ENCODE measurements at places on chromosomes 6 and 20.

DNA sequence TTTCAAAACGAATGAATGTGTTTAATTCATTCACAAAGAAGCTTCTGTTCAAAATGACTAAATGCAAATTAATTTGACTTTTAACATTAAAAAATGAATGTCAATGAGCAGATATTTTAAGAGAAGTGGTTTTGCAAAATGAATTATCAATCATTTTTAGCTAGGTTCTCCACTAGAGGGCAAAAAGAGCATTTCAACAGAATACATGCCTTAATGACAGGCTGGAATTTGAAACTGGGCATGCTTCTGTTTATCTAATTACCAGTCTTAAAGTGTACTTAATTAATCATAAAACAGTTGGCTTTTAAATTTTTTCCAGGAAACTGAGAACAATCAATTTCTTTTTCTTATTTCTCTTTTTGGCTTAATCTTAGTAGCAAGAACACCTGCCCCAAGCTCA, 63.8 kb upstream of the TINAG start:
- DNase-seq = no peak

GRCh38 chr6:37493661-37493995, 6.1 kb downstream of the CCDC167 start:
- no peak for DNase-seq

GRCh38 chr20:61733216-61733615, 332.5 kb downstream of the TAF4 start:
- DNase-seq = no peak

GRCh38 chr6:18306977-18307376, 42.6 kb upstream of the DEK start:
- DNase-seq = no peak

DNA sequence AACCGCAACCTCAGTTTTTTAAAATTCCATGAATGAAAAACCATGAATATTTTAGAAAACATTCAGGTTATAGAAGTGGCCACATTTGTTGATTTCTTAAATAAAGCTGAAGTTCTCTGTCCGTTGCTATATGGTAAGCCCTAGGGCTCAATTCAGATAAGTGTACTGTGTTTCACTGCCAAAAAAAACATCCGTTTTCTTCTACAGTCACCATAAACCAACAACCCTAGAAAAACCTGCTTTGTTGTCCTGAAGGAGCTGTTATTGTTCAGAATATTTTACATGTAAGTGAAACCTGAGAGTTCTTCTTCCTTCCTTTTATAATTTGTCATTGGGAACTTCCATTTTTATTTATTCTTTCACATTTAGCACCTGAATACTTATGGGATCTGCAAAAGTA, 274.1 kb downstream of the TFAP2A start:
- DNase-seq = no peak

DNA sequence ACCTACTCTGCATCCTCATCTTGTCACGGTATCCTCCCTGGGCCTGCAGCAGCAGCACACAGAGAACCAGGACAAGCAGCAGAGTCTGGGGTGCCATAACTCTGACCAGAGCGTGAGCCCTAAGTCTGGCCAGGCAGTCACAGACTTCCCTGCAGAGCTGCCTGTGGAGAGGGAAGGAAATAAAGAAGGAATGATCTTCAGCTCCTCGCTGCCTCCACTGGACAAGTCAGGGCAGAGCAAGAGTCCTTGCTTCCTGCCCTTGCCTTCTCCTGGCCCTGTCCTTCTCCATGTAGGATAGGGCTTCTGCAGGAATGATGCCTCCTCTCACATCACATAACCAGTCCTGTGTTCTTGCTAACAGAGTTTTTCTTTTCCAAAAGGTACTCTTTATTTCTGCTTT, 15.9 kb upstream of the WFDC11 start:
- DNase-seq = no peak

DNA sequence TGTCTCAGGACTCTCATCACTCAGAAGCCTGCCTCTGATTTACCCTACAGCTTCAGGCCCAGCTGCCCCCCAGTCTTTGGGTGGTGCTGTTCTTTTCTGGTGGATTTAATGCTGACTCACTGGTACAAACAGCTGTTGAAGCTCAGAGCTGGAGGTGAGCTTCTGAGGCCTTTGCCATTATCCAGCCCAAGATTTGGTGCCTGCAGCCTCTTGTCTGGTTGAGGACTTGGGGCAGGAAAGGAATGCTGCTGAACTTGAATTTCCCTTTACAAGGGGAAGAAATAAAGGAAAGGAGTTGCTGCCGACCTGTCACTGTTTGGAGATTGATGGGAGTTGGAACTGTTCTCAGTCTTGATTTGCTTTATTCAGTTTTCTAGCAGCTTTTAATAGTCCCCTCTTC, 19.8 kb downstream of the ABCF1 start:
- DNase-seq = no peak

DNA sequence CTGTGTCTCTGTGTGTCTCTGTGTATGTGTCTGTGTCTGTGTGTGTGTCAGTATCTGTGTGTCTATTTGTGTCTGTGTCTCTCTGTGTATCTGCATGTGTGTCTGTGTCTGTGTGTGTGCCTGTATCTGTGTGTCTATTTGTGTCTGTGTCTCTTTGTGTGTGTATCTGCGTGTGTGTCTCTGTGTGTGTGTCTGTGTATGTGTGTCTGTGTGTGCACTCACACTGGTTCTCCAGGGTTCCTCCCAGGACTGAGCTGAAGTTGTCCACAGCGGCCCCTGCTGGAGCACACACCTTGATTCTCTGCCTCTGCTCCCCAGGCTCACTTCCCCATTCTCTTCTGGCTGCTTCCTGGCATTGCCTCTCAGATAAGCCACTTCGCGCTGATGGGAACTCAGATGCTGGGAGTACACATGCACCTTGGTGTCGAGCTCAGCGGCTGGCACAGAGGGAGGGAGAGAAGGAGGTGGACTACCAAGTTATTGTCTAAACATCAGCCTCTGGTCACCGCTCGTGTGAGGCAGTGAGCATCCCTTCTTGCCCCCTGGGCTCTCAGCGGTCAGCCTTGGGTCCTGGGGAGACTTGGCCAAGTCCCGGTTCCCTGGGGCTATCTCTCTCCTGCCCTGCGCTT, 104.9 kb upstream of the NXT1 start:
- no peak for DNase-seq

- no peak for DNase-seq
Measured at GRCh38 chr20:49230021-49230420, 10.8 kb downstream of the DDX27 start.

DNA sequence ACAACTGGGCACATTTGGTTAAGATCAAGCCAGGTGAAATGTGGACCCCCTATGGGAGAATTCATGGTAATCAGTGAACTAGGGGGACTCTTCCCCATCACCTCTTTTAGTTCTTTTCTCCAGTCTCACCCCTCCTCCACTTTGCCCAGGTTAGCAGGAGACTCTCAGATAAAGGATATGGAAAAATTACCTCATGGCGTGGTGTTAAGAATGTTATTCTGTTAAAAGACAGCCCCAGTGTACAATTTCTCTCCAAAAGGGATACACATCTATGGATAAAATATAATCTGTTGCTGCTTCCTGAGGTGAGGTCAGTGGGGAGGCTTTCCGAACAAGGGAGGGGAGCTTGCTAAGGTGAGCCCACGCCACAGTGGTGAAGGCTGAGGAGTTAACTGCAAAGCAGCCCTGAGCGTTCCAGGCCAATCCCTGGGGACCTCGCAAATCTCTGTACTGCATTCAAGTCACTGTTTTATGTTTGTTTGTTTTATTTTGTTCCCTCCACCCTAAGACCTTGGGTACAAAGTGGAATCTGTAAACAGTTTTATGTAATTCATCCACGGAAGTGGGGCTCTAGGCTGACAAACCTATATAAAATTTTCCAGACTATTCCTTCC, 52.0 kb downstream of the ADGRF1 start:
- no peak for DNase-seq

- no peak for DNase-seq
Measured at GRCh38 chr20:25073544-25073943, 8.4 kb downstream of the VSX1 start.

DNA sequence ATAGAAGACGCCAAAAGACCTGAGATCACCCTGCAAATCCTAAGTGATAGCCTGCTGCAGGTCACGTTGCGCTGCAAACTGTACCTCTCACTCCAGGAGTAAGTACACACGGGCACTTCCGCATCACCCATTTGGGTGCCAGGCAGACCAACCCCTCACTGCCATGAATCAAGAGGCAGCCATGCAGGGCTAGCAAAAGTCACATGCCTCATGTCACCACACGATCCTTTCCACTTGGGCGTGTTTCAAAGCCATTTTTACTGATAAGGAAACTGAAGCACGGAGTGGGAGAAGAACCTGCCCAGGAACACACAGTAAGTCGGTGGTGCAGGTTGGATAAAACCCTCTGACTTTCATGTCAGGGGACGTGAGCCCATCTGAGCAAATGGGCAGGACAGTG, 37.0 kb downstream of the BPIFB1 start:
- DNase-seq = no peak

- no peak for DNase-seq
Measured at GRCh38 chr20:43923322-43923721, 8.7 kb downstream of the TOX2 start.

DNA sequence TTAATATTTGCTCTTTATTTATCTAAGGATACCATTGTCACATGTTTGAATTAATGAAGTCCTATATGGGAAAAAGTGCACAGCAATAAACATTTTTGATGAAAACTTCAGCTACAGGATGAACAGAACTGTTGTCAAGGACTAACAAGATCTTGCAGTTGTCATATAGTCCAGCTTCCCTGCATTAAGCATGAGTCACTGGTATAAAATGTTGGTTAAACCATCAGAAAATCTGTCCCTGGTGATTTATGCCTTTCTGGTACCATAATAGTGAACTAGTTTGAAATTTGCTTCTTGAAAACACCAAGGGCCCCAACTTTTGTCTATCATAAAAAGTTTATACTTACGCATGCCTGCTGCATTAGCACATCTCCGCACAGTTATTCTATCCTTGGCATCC, 60.4 kb upstream of the RSPO3 start:
- DNase-seq = no peak

GRCh38 chr6:162222521-162222920, 505.0 kb downstream of the PRKN start:
- DNase-seq = no peak

DNA sequence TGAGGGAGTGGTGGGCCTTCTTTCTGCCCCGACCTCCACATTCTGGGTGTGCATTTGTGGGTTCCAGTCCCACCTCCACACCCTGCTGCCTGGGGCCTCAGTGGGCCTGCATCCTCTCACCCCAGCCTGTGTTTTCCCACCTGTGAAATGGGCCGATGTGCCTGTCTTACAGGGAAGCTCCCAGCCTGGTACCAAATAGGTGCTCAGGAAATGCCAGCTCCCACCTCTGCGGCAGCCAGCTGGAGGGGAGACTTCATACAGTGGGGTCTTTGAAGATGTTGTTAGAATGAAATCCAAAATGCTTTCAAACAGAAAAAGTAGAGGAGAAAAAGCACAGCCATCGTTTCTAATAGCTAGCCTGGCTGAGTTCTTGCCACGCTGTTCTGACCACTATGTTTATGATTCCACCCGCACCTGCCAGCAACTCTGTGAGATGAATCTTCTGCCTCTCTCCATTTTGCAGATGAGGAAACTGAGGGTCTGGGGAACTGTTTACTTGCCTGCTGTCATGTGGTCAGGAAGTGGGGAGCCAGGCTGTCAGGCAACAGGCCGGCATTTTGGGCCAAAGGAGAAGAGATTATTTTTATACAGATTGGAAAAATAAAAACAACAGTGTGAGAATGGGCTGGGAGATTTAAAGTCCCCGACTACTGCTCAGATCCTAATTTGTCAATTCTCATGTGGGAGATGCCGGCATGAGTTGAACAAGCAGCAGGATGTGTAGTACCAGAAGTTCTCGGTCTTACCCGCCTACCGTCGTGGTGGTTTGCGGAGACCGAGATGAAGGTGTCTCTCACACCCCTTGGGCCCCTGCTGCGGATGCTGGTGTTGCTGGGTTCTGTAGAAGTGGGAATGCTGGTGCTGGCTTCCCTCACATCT, 4.6 kb downstream of the TMEM181 start:
- DNase-seq = no peak

DNA sequence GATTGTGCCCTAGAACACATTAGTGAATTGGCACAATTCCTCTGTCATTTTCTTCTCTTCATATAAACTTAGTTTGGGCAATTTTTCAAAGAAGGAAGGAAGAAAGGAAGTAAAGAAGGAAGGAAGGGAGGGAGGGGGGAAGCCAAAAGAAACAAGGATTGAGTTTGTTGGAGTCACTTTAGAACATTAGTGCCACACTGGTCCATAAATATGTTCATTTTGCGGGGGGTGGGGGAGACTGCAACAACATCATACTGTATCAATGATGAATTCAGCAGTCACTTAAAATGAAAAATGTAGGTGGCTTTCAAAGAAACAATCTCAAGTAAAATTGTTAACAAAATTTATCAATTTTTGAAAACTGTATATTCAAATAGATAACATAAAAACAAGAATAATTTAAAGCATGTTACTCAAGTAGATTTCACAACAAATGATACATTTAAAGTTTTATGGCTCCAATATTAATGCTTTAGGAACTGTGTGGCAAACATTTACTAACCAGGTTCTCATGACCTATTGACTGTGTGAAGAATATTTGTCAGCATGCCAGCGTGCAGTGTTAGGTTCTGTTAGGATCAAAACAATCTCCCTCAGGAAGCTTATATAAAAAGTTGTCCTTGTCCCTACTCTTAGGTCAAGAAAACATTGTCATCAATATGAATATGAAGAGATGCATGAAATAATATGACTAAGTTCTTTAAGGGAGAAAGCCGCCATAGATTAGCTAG, 208.1 kb upstream of the AGPAT4 start:
- no peak for DNase-seq

DNA sequence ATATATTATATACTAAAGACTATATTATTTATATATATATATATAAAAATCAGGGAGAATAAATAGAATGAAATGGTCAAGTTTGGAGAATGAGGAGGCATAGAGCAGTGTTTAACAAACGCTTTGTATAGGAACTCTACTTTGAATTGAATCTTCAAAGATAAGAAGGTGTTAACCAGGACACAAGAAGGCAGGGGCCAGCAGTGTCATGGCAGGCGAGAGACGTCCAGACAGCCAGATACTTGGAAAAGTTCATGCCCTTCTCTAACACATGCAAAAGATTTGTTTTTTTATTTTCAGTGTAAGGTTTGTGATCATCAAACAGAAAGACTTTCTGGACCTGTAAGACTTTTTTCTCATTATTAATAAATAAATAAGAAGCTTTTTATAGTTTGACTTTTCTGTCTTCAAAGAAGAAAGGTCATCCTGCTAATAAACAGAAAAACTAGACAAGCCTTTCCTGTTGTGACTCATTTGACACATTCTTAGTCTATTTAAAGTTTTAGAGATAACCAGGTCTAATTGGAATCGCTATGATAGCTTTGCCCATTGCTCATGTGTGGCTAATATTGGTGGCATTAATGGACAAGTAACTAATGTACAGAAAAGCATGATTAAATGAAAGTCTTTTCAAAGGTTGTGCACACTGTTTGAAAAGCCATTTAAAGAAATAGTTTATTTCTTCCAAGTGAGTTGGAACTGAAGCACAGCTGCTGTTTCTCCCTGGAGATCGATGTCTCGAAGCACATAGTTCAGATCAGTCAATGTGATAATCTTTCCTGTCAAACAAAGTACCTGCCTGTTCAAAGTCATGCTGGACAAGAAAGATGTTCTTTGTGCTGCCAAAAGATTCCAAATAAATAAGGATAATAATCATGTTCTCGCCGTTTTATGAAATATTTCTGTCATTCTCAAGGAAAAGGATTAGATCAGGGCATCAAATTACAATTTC, 420.4 kb upstream of the OPRM1 start:
- DNase-seq = no peak

GRCh38 chr20:25039697-25040437, 18.1 kb downstream of the ACSS1 start:
- no peak for DNase-seq
